ENCODE measurements at places on chromosomes 2 and 18.
A peak's percentile ranks its signal among the peaks of the same experiment; 100 is the strongest.

DNA sequence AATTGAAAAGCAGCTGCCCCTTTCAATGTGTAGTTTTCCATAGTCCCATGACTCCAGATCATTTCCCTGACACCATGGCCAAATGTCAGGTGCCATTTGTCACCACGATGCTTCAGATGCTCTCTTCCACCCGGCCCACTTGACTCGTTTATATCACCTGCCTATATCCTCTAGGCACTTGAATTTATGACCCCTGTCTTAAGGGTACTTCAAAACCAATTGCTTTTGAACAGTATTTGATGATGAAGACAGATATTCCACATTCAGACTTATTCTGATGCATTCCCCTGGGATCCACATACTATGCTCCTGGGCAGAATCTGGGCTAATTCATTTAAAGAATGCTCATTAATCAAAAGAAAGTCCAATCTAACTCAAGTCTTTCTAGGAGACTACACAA lies 16.9 kb upstream of the RHBDD1 start:
- no peak for DNase-seq

- no peak for DNase-seq
Measured at GRCh38 chr18:58502628-58503027, 126.3 kb downstream of the ALPK2 start.

DNA sequence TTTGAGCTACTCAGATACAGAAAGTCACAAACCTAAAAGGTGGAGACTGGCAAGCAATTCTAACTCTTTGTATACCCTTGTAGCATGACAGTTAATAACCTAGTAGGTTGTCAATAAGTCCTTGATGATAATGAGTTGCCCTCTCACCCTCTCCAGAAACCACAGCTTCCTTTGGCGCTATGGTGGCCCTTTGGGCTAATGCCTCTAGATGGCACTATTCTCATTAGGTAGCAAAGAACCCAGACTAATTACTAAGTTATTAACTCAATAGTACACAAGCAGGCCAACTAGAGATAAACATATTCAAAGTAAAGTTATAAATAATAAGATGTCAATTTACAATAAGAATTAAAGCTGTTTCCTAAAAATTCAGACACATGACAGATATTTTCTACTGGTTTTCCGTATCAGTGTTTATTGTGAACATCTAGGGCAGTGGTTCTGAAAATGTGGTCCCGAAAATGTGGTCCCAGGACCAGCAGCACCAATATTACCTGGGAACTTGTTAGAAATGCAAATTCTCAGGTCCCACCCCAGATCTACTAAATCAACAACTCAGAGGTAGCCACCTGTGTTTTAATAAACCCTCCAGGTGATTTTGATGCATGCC lies 41.1 kb downstream of the LDAH start:
- peak; percentile 22 for DNase-seq

- no peak for DNase-seq
Measured at GRCh38 chr2:237567276-237568029, 1.1 kb downstream of the PRLH start.

- no peak for DNase-seq
Measured at GRCh38 chr18:68482815-68483214, 232.1 kb downstream of the TMX3 start.

- DNase-seq = no peak
Measured at GRCh38 chr18:59985289-59985688, 85.5 kb downstream of the PMAIP1 start.

- no peak for DNase-seq
Measured at GRCh38 chr2:55936351-55936750, 12.8 kb upstream of the EFEMP1 start.

DNA sequence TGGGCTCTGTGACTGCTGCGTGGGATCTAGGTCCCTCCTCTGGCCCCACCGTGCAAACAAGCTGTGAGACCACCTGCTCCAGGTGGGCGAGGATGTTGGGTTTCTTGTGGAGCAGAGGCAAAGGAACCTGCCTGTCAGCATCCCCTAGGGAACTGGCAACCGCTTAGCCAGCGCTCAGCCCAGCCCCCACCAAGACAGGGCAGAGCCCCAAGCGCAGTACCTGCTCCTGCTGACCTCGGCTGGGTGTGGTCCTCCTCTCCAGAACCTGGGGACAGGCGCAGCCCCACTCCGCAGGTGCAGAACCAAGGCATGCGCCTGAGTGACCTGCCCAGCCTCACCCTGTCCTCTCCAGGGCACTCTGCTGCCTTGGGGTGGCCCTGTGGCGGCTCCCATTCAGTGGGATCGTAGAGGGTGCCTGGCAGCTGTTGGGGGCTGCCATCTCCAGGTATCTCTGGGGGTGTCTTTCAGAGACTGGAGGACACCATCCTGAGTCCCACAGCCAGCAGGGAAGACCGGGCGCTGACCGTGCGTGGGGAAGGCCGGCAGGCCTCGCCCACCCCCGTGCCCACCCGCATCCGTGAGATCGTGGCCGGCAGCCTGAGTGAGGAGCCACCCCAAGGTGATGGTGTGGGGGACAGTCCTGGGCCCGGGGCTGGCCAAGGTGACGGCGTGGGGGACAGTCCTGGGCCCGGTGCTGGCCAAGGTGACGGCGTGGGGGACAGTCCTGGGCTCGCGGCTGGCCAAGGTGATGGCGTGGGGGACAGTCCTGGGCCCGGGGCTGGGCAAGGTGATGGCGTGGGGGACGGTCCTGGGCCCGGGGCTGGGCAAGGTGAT lies 12.3 kb downstream of the CROCC2 start:
- no peak for DNase-seq

- DNase-seq = peak; percentile 50
Measured at GRCh38 chr2:95314964-95315611, 17.9 kb downstream of the KCNIP3 start.

- DNase-seq = no peak
Measured at GRCh38 chr2:10536569-10537133, 88.5 kb upstream of the ODC1 start.

DNA sequence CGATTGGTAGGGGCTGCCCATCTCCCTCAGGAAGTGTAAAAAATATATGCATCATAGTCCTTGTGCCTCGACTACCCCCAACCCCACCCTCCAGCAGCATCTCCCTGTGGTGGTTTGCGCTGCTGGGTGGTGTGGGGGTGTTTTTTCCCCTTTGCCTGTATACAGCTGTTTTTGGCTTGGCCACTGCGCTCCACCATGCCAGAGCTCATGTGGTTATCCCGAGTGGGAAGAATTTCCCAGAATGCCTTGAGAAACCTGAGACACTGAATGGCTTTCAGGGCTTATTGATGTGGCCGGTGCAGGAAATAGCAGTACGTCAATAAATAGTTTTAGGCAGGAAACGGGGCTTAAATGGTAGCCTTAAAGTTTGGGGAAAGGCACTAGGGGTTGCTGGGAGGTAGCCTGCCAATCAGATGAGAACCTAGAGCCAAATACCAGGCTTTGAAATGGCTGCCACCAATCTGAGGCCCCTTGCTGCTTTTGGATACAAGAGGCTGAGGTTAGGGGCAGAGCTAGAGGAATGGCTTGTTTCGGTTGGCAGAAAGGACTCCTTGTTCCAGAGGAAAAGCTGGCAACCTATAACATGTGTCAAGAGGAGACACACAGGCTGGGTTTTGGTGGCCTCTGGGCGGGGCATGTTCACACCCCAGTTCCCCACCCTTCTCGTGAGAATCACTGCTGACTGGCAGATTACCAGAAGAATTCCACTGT lies 144.1 kb downstream of the SMAD7 start:
- DNase-seq = no peak
